ENCODE measurements at places on chromosomes 6 and 20.

- no peak for DNase-seq
Measured at GRCh38 chr6:41801380-41801779, 13.9 kb downstream of the TOMM6 start.

DNA sequence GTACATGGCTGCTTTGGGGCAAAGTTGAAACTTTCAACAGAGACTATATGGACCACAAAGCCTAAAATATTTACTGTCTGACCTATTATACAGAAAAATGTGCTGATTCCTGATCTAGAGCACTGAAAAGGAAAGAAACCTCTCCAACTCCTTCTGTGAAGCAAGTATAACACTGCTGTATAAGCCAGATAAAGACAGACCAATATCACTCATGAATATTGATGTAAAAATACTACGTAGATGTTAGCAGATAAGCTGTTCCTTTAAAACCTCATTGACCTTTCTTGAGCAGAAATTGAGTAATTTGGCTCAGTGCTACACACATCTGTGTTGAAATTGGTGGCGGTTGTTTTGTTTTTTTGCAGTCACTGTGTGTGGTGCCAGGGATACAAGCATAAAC lies 69.9 kb upstream of the HDAC2 start:
- DNase-seq: no peak

DNA sequence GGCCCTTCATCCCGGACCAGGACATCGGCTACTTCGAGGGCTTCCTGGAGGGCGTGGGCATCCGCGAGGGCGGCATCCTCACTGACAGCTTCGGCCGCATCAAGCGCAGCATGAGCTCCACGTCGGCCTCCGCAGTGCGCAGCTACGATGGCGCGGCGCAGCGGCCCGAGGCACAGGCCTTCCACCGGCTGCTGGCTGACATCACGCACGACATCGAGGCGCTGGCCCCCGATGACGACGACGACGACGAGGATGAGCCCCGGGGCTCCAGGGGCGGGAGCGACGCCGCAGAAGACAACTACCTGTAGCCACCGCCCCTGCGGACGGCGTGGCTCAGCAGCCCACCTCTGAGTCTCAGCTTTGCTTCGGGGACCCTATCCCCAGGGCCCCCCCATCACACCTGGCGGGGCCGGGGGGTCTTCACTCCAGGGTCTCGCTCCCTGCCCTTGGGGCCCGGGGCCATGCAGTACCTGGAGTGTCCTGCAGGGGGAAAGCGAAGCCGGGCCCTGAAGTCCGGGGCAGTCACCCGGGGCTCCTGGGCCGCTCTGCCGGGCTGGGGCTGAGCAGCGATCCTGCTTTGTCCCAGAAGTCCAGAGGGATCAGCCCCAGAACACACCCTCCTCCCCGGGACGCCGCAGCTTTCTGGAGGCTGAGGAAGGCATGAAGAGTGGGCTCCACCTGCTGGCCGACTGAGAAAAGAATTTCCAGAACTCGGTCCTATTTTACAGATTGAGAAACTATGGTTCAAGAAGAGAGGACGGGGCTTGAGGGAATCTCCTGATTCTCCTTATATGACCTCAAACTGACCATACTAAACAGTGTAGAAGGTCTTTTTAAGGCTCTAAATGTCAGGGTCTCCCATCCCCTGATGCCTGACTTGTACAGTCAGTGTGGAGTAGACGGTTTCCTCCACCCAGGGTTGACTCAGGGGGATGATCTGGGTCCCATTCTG lies 20.8 kb upstream of the HCK start:
- DNase-seq: peak; percentile 51

GRCh38 chr6:169677096-169677495 lies 24.7 kb downstream of the WDR27 start:
- DNase-seq: no peak

- DNase-seq: no peak
Measured at GRCh38 chr6:161917645-161918044, 643.8 kb upstream of the AGPAT4 start.

GRCh38 chr6:107645740-107646139 lies 155.8 kb downstream of the SOBP start:
- no peak for DNase-seq

DNA sequence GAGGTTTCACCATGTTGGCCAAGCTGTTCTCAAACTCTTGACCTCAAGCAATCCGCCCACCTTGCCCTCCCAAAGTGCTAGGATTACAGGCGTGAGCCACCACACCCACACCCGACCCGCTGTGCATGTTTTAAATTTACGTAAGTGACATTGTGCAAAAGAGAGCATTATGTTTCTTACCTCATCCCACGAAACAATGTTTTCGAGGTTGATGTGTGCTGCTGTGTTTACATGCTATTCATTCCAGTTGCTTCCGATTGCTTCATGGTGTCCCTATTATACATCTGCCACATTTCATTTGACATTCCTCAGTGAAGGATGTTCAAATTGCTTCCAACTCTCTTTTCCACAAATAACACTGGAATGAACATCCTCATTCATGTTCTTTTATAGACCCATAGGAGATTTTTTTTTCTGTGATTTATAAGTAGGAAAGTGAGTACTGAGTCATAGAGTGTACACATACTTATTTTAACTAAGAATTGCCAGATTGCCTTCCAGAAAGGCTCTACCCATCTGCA lies 403.9 kb upstream of the JARID2 start:
- DNase-seq: no peak

DNA sequence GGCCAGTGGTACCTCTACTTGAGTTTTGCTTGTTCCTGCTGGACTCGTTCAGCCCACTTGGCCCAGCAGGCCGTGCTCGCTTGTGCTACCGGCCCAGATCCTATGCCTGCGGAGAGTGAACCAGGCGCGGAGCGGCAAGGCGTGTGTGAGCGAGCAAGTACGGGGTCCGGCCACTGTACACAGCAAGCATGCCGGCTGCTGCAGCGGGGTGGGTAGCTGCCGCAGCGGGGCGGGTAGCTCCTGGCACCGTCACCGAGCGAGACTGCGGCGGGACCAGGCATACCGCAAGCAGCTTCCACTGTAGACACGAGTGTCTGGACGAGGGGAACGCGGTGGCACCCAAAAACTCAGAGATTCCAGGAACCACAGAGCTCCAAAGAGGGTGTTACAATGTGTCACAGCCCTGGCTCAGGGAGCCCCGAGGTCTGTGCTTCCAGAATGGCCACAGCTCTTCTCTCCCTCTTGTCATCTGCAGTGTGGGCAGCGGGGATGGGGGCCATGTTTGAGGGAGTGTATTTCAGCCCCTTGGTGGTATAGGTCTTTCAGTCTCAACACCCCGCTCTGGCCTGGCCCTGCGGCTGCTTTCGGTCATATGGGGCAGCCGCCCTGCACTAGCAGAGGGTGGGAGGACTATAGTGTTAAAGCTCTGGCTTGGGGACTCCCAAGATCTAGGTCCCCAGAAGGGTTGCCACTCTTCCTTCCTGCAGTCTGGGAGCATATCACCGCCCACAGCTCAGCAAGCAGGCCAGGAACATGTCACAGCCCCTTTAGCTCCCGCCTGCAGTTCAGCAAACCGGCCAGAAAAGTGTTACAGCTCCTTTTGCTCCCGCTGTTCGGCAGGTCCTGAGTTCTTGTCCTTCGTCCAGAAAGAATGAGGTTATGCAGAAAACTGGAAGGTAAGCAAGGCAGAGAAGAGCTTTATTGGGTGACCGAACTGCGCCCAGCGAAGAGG lies 6.1 kb upstream of the RWDD1 start:
- DNase-seq: no peak

DNA sequence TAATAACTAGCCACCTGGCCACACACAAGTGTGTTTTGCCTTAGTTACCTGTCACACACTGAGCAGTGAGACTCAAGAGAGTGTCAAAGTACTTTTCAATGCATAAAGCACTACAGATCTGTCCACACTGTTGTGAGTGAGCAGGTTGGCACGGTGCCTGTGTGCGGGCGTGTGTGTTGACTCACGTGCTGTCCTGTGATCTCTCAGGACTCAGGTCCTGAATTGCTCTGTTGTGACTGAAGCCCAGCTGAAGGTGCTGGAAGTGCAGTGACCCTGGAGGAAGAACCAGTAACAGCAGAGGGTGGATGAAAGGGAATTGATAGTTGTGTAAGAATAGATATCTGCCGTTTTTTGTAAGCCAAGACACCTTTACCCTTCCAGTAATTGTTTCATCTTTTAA lies 18.3 kb downstream of the SLC16A10 start:
- no peak for DNase-seq

- DNase-seq: no peak
Measured at GRCh38 chr6:48798296-48798695, 664.8 kb downstream of the MMUT start.

- no peak for DNase-seq
Measured at GRCh38 chr6:40244699-40245098, 310.4 kb upstream of the MOCS1 start.

DNA sequence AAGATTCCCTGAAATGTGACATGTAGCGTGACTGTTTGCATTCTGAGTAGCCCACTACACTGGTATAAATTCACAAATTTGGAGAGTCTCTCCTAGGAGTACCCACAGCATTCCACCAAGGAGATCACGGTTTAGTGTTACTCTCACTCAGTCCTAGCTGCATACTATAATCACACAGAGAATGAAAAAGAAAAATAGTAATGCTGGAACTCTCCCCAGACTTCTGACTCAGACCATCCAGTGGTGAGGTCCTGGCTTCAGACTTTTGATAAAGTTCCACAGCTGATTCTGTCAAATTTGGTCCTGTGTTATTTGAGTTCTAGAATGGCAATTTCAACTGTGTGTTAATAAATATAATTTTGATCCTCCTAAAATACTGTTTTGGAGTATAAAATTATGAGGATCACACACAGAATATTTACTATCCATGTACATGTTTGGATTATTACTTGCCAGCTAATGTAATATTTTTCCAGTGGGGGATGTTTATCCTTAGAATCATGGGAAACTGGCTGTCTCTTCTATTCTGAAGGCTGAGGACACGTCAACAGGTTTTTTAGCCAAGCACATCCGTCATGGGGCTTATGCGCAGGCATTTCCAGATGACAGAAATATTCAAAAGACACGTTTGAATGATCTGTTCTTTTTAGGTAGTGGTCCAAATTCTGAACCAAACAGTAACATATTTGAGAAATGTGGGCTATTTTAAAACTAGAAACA lies 5.1 kb upstream of the KIAA0408 start:
- DNase-seq: no peak

DNA sequence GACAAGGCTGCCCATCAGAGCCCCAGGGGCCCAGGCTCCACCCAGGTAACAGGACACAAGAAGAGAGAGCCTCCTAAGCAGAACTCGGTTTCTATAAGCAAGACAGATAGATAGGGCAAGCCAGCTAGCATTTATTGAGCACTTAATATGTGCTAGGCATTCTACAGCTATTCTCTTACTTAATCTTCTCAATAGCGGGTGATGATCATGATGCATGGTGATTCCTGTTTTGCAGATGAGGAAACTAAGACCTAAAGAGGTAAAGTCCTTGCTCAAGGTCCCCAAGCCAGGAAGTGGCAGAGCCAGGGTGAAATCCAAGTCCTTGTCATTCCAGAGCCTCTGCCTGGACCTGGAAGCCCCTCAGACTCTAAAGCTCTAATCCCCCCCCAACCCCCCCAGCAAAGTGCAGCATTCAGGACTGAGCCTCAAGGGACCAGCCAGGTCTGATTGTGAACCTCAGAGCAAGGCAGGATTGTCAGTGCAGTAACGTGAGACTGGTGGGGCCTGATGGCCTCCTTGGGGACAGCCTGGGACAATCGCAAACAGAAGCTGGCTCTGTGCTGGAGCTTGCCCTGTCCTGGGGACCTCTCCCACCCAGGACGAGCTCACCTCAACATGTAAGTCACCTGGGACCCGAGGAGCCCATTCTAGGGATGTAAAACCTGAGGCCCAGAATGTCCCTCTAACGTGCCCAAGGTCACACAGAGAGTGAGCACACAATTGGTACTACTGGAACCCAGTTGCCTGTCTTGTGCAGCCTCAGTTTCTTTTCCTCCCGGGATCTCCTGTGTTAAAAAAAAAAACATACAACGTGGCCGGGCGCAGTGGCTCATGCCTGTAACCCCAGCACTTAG lies 48.4 kb upstream of the PTGIS start:
- DNase-seq: no peak

DNA sequence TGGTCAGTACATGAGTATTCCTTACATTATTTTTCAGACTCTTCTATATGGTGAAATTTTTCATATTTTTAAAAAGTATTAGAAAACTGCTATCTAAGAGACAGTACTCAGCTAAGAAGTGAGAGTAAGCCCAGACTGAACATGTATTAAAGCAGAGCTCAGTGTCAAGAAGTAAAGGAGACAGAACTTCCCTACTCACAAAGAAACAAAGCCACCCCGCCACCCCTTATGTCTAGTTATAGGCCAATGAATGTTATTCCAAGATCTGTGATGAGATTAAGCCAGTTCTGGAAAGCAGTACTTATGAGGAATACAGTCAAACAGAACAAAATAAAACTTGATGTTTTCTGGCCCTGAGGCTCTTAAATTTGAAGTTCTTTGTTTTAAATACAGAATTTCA lies 114.5 kb downstream of the RNGTT start:
- no peak for DNase-seq

DNA sequence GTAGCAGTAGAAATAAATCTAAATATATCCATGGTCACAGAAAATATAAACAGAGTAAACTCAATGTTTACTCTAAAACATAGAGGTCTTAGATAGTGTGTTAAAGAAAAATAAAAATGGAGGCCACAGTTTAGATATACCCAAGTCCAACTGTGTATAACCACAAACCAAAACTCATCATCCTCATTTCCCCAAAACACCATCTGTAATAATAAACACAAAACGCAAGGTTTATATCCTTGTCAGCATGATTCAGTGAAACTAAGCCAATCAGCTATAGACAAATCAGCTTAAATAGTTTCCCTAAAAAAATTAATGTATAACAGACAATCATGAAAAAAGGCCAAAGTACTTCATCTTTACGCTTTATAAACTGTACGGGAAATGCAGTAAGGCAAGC lies 2.7 kb upstream of the HACE1 start:
- no peak for DNase-seq

DNA sequence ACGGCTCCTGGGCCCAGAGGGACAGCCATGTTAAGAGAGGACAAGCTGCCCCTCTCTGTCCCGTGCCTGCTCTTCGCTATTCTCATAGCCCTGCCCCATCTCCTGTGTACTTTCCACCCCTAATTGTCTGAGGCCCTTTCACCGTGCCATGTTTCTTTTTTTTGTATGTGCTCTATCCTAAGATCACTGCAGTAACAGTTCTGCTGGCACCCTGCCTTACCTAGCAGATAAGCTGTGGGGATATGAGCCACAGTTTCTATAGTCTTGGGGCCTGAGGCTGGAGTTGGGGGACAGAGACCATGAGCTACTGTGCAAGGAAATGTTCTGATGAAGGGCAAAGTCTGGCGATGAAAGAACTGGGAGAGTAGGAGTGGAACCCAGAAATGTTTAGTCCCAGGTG lies 269.5 kb upstream of the CITED2 start:
- no peak for DNase-seq

GRCh38 chr6:165766457-165766856 lies 103.4 kb upstream of the PDE10A start:
- DNase-seq: no peak

All from CD4-positive, alpha-beta T cell treated with Interleukin-4 for 1 hour (primary cell).